ENCODE measurements at places on chromosomes 4 and X.

GRCh38 chr4:101870874-101871273, 80.3 kb downstream of the BANK1 start:
- no peak for DNase-seq

DNA sequence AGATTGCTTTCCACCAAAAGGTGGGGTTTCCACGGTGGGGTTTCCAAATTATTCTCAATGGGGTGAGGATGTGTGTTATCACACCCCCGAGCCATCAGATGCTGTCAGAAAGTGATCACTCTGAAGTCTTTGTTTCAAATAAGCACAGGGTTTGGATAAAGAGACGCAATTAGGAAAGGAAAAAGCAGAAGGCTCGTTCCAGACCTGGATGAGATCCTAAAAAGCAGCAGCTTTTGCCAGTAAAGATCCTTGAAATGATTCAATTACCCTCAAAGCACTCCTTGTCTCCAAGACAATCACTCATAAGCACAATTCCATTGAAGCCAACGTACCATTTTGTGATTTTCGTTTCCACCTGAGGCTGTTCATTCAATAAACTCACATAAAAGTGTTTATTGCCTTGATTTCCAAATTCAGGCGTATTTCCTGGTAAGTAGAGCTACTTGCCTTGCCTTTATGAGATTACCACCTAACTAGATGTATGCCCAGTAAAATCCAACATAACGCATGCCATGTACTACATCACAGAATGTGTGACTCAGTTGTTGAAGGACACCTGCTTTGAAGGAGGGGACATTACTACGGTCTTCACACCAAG, 5.2 kb downstream of the F11 start:
- DNase-seq, result no peak

DNA sequence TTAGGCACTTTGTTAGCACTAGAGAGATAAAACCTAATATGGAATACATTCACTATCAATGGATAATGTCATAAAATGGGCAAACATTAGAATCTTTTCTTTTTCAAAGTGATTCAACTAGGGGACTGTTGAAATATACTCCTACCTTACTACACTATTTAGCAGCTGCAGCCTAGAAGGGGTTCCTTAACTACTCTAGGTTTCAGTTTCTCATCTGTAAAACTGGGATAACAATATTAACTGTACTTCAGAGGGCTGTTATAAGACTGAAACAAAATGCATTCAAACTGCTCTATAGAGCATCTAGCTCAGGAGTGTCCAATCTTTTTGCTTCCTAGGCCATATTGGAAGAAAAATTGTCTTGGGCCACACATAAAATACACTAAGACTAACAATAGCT, 147.4 kb downstream of the CDS1 start:
- no peak for DNase-seq

DNA sequence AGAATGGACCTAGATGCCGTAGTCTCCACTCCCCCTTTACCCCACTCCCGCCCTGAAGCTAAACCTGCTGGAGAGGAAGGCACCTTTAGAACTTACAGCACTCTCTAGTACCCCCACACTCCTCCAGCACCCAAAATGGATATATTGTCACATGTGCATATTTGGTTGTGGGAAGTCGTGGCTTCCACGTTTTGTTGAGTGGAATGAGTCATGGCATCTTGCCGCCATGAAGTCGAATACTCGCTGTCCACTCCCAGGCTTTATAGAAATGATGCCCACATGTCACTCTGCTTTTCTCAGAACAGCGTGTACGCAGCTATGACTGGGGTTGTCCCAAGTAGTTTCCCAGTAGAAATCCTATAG, 545 bp downstream of the ABCE1 start:
- DNase-seq, result peak; percentile 64

DNA sequence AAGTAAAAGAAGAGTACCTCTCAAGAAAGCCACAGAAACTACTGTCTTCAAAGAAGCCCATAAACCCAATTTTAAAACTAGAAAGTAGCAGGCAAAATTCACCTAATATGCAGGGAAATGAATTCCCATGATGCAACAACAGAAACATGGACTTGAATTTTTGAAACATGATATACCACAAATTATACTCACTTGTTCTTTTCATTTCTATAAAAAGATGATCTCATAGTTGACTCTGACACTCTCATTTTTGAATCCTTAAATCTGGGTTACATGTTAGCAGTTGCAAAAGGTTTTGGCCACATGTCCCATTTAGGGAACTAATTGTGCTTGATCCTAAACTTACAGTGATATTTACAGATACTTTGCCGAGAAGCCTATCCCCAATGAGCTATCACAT, 1130.8 kb downstream of the FAT4 start:
- DNase-seq, result peak; percentile 3

DNA sequence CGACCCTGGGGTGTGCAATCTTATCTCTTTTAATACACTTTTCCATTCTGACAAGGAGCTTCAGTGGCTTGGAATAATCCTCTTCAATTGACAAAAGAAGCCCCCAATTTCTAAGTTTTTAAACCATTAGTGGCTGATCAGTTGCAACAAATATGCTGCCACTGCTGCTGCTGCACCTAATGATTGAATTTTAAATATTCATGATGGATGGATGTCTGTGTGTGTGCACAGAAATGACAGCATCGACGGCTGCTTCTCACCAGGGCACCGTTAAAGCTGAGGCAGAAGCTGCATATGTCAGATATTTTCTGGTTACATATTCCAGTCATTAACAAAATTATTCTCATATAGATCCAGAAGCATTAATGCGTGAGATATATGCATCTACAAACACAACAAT, 182.4 kb downstream of the MGST2 start:
- DNase-seq, result no peak

DNA sequence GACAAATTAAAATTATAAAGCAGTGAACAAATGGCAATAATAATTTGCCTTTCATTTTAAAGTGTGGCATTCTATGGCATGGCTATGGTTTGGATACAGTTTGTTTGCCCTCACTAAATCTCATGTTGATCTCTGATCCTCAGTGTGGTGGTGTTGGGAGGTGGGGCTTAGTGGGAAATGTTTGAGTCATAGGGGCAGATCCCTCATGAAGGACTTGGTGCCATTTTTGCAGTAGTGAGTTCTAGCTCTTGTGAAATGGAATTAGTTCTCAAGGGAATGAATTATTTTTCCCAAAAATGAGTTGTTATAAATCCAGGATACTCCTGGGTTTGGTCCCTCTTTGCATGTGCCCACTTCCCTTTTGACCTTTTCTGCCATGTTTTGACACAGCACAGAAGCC, 181.4 kb downstream of the AMELX start:
- DNase-seq, result no peak

- DNase-seq, result no peak
Observed at GRCh38 chr4:107834241-107834794, 9.6 kb downstream of the SGMS2 start.

GRCh38 chrX:98071331-98071730, 1187.6 kb downstream of the RPA4 start:
- DNase-seq, result peak; percentile 0

- DNase-seq, result no peak
Observed at GRCh38 chrX:65920620-65921019, 119.3 kb downstream of the VSIG4 start.

DNA sequence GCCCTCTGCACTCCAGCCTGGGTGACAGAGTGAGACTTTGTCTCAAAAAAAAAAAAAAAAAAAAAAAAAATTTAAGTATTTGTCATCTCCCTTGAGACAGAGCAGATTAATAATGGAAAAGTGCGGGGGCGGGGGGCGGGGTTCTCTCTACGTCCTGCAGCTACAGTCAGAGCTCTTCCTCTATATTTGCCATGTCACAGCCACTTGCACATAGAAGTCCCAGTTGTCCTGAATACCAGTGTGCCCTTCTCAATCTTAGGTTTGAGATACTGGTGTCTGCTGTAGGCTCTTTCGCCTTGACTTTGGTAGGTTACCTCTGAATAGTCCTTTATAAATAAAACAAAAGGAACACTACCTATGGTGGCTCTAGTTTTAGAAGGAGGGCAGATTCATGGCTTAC, 237.8 kb upstream of the PGRMC2 start:
- no peak for DNase-seq

DNA sequence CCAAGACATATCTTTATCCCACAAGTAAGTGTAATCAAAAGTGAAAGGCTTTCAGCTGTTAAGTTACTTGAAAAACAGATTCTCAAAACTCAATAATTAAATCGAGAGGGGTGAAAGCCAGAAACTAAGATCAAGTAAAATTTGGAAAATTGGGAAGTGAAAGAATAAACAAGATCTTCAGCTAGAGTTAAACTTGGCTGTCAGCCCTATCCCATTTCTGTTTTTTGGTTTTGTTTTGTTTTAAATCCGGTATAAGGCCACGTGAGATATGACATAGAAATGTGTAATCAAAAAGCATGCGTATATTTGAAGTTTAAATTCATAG, 856.8 kb downstream of the STIM2 start:
- no peak for DNase-seq

- no peak for DNase-seq
Observed at GRCh38 chrX:106035064-106035463, 3.5 kb downstream of the SERPINA7 start.

DNA sequence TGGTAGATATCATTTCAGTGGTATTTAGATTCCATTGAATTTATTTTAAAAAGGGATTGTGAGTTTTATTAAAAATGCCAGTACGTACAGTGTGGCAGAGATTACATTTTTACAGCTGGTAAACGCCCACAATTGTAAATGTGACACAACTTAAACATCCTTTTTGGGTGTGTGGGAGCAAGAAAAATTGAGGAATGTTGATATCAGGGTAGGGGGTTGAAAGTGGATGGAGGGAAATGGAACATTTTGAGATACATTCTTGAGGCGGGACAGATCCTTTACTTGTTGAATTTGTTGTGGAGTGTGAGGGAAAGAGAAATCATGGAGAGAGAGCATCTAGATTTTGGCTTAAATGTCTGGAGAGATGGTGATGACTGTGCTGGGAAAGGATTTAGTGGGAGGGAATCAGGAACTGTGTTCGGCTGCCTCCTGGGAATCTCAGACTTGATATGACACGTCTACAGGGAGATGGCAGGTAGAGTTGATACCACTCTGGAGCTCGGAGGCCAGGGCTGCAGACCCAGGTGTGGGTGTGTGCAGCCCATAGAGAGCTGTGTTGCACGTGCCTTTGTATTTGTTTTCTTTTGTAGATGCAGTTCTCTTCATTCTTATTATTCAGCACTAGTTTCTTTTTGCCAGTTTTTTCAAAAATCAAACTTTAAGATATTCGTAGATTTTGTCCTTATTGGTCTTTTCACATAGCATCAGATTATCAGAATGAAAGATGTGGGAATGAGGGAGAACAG, 10.8 kb downstream of the TMEM131L start:
- no peak for DNase-seq

GRCh38 chr4:85823295-85823694, 348.3 kb downstream of the ARHGAP24 start:
- DNase-seq, result peak; percentile 50

DNA sequence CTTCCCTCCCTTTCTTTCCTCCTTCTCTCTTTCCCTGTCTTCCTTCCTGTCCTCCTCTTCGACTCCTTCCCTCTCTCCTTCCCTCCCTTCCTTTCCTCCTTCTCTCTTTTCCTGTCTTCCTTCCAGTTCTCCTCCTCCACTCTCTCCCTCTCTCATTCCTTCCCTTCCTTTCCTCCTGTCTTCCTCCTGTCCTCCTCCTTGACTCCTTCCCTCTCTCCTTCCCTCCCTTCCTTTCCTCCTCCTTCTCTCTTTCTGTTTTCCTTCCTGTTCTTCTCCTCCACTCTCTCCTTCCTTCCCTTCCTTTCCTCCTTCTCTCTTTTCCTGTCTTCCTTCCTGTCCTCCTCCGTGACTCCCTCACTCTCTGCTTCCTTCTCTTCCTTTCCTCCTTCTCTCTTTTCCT, 5.3 kb upstream of the PUDP start:
- DNase-seq, result no peak

DNA sequence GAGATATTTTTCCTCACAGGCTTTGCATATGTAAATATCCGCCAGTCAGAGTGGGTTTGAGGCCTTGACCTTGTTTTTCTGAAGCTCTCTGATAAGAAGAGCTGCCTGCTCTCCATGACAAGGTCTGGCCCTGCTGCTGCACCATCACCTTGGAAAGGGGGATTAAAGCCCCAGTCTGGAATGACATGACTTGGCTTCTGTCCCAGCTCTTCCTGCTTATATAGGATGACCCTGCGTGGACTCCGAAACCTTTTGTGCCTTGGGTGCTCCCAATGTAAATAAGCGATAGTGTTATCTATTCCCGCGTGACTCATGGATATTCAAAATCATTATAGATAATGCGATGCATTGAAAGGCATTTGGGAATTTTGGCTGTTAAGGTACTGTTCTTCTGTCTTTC, 139.3 kb downstream of the BMPR1B start:
- DNase-seq, result no peak

Measured in astrocyte of the spinal cord (primary cell).